Keratinocyte (primary cell): ENCODE measurements at places on chromosomes 16 and 17.

DNA sequence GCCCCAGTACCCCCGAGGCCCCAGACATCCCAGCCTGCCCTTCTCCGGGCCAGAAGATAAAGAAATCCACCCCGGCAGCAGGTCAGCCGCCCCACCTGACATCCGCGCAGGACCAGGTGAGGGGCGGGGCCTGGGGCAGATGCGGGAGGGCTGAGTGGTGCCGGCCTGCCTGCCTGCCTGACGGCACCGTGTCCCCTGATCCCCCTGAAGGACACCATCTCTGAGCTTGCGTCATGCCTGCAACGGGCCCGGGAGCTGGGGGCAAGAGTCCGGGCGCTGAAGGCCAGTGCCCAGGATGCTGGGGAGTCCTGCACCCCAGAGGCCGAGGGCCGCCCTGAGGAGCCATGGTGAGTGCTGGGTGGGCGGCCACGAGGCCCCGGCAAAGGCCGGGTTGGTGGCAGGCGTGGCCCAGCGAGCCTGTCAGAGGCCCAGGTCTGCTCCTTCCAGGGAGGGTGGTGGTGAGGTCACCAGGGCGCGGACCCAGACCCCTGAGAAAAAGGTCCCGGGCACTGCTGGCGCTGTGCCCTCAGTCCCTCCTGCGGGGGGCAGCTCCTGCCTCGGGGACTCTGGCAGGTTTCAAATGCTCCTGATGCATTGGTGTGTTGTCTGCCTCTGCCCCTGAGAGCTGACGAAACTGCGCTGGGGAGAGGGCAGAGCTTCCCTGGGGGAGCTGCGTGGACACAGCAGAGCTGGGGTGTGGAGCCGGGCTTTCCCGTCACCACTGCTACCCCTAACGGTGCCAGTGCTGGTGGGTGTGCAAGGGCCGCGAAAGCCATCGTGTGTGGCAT is 1.2 kb downstream of the CDT1 start:
- no peak for DNase-seq

DNA sequence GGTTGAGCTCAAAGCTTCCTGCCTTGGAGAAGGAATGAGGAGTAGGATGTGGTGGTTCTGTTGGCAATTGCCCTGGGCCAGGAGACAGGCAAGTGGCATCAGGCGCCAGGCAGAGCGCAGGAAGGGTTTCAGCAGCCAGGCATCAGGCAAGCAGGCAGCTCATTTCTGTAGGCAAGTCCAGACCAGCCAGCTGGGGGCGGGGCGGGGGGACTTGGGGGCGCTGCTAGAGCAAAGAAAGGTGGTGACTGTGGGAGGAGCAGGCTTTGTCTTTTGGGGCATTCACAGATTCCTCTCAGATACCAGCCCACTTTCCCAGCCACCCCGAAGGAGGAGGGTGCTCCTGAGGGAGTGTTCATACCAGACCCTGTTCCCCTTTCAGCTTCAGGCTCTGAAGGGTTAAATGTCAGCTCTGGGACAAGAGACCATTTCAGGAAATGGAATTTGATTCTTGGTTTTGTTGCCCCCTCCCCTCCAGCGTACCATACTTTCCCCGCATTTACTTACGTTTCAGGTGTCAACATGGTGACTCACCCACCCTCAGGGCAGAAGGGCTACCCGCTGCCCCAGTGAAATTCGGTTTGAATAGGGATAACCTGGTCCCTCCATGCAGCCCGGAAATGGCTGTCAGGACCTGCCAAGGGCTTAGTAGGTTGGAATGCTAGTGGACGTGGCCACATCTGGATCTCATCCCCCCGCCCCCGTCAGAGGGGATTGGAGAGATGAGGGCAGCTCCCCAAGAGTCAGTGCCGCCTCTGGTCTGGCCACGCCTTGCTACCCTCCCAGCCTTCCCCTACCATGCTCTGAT is 13.2 kb downstream of the NGFR start:
- DNase-seq, result peak; percentile 96

DNA sequence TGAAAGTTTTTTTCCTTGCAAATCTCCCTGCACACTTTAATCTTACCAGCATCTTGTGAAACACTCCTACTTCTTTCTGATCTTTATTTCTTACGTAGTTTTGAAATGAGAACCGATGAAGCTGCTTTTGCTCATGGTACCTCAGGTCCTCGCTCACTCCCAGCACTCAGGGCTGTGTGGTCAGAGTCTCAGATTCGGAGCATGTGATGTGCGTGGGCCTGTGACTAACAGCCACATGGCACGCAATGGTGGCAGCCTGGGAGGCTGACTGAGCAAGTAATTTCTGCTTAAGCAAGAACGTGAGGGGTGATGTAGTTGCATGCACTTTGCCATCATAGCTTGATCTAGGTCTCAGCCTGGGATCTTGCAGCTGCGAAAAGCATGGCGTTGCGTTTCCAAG is 624.3 kb downstream of the MAF start:
- DNase-seq, result no peak

GRCh38 chr17:74452841-74453661 is 13.4 kb upstream of the CD300A start:
- DNase-seq, result no peak

GRCh38 chr16:77409311-77409710 is 25.5 kb downstream of the ADAMTS18 start:
- DNase-seq, result no peak

- no peak for DNase-seq
These were observed 20.3 kb downstream of the OSBPL7 start for GRCh38 chr17:47801176-47801765.

DNA sequence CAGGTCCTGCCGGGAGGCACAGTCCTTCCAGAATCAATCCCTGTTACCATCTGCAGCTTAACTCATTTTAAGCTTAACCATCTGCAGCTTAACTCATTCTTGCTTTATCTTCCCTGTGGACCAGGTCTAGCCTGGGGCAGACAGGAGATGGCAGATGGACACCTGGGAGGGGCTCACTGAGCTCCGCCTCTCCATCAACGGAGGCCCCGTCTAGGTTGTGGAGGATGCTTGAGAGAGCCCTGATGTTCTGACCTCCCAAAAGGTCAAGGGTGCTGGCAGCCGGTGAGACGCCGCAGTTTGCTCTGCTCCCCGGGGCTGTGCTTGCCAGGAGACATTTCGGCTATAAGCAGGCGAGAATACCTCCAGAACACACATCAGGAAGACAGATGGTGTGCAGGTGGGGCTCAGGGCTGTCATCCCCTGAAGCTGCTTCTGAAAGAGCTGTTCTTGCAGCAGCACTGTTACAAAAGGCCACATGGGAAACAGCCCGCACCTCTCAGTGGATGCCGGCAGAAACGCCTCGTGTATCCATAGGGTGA is 41.3 kb downstream of the BAIAP2 start:
- DNase-seq, result no peak

- no peak for DNase-seq
These were observed 12.5 kb upstream of the SLC4A1 start for GRCh38 chr17:44280392-44280937.

- DNase-seq, result no peak
These were observed 80.0 kb upstream of the NKD1 start for GRCh38 chr16:50467943-50468748.

- no peak for DNase-seq
These were observed 55.0 kb downstream of the MEAK7 start for GRCh38 chr16:84449156-84450140.

- no peak for DNase-seq
These were observed 212.2 kb upstream of the CDH11 start for GRCh38 chr16:65334081-65334480.

DNA sequence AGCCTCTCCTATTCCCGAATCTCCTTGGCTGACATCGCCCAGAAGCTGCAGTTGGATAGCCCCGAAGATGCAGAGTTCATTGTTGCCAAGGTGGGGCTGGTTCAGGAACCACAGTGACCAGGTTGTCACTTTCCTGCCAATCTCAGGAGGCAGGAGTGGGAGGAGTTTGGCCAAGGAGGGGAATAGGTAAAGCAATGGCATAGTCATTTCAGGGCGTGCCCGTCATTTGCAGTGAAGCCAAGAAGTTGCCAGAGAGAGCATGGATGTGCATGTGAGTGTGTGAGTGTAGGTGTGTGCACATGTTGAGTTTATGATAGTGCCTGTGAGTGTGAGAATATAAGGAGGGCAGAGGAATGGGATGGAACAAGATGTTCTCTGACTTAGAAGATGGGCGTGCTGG is 14.8 kb downstream of the PSMD3 start:
- no peak for DNase-seq

DNA sequence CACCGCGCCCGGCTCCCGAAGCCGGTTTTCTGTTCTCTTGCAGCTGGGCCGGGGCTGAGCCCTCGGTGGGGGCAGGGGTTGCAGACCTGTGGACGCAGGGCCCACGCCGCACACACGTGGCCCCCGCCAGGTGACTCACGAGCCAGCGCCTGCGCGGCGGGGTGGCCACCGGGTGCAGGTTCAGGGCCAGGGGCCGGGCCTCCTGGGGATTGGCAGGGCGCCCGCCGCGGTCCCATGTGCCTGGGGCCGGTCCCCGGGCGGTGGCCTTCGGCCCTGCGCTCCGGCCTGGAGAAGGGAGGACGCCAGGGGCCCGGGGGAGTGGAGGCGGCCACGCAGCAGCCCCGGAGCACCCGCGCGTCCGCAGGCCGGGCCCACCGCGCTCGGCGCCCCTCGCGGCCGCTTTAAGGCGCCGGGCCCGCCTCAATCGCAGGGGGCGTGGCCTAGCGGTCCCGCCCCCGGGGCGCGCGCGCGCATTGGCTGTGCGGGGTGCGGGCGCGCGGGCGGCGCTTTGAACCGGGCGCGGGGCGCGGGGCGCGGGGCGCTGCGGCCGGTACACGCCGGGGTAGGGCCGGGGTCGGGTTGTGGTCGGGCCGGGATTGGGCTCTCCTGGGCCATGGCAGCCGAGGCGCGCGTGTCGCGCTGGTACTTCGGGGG is at the start of gene SLC25A10:
SLC25A10 (plus strand) TSS at position 471 of the 654 bp plus-strand sequence; CDS start at position 614, 143 bp downstream.
- no peak for DNase-seq

DNA sequence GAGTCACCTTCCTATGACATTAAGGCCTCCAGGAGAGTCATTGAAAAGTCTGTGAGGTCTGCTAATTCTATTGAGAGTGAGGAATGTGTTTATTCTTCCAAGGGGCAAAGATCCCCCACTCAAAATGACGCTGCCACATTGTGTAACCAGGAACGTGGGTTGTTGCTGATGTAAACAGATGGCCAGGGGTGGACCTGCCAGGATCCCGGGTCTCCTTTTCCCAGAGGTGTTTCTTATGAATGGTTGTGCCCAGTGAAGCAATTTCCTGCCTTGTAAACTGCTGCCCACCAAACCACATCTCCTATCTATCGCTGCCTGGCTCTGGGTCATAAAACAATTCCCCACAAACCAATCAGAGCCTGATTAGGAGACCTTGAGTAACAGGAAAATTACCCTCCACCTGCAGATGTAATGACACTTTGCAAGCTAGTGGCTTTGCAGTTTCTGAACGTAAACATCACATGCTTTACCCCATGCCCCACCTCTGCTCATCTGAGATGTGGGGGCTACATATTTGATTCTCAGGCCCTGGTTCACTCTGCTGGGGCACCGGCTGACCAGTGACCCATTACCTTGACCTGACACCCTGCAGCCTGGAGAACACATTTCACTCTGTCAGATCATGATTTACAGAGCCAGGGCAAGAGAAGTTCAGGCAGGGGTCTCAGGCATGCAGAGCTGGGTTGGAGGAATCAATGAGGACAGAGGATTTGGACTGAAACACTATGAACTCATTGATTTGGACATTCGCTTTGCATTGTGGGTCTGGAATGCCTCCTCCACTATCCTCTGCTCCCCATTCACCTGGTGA is 33.1 kb upstream of the DDX52 start:
- no peak for DNase-seq

DNA sequence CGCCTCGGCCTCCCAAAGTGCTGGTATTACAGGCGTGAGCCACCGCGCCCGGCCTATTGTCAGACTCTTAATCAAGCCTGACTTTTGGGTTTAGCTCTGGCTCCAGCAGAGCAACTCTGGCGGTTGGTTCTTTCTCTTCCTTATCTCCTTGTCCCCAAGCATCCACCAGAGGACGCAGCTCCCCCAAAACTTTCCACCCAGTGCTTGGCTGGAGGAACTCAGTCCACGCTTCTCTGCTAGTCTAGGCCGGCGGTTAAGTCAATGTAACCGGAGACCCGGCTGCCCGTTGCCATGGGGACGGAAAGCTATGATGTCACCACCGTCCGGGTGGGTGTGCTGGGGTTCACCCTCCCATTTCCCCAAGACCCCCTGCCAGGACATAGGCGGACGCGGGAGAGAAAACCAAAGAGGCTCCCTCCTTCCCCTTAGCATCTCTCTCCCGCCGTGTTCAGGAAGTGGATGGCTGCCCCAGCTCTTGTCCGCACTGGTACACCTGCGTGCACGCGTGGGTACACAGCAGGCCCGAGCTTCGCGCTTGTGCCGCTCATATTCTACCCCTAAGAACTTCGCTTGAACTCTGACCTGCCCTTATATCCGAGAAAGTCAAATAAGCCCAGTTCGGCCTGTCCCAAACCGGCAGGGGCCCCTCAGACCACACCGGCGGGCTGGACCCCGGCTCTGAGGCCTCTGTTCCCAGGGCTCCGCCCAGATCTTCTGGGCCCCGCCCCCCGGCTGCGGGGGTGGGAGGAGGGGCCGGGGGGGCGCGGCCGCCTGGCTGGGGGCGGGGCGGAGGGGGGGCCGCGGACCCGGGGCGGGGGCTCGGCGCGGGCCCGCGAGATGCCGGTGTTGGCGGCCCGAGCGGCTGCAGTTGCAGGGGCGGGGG is at the start of gene RND2:
RND2 (plus strand) TSS at position 825 of the 883 bp plus-strand sequence. CDS start 117 bp downstream, outside the sequence.
- peak; percentile 63 for DNase-seq

GRCh38 chr16:47144559-47144877 is 773 bp upstream of the NETO2 start:
- no peak for DNase-seq

DNA sequence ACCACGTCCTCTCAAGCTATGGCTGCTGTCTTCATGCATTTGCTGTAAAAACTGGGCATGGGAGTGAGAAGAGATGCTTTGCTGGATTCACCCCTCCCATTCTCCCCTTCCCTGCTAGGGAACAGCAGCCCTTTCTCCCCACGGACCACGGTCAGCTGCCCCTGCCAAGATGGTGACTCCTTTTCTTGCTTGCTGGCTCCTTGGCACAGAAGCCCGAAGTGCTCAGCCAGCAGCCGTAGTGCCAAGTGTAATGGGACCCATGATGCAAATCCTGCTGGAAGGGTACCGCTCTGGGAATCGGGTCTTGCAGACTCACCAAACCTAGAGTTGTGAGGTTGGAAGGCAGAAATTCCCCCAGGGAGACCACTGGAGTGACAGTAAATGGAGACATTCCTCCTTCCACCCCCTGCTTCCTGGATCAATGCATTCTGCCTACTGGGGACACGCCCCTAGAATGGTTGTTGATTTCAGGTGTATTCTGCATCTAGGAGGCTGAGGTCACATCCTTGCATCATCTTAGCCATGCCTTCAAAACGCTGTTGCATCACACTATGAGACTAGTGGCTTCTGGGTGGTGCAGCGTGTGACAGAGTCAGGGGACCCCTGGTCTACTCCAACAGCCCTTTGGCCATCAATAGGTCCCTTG is 63.0 kb upstream of the CBX4 start:
- DNase-seq, result no peak

- no peak for DNase-seq
These were observed 232.8 kb downstream of the BCAS3 start for GRCh38 chr17:60910415-60910814.
